Left kidney (tissue), 8 donors: ENCODE measurements at places on chromosomes 13 and 19.

DNA sequence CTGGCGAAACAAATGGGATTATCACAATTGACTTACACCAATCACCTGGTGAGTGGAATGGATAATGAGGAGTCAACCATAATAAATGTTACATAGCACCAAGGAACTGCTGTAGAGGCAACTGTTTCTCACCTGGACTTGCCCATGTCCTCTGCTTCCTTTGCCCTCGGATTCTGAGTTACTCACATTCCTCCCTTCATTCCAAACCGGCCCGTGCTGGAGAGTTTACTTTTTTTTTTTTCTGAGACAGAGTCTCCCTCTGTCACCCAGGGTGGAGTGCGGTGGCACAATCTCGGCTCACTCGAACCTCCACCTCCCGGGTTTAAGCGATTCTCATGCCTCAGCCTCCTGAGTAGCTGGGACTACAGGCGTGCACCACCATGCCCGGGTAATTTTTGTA, 41.5 kb upstream of the TSC22D1 start:
- no peak for DNase-seq

- no peak for DNase-seq
Measured at GRCh38 chr13:59545007-59545406, 618.7 kb downstream of the DIAPH3 start.

DNA sequence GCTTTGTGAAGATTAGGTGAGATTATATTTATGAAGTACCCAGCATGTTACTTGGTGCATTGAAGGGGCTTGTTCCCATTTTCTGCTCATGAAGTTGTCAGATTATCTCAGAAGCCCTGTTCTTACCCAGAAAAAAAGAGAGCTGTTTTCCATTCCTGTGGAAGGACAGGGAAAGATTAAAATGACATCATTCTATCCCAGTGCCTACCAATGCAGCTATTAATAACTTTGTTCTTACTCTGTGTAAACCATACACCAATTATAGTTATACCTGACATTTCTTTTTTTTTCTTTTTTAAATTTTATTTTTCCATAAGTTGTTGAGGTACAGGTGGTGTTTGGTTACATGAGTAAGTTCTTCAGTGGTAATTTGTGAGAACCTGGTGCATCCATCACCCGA, 18.6 kb downstream of the ZNF507 start:
- no peak for DNase-seq

- peak; percentile 59 for DNase-seq
Measured at GRCh38 chr19:42529248-42529764, 1.0 kb upstream of the CEACAM1 start.

GRCh38 chr13:113937527-113938180, 36.2 kb downstream of the C13orf46 start:
- DNase-seq = no peak

DNA sequence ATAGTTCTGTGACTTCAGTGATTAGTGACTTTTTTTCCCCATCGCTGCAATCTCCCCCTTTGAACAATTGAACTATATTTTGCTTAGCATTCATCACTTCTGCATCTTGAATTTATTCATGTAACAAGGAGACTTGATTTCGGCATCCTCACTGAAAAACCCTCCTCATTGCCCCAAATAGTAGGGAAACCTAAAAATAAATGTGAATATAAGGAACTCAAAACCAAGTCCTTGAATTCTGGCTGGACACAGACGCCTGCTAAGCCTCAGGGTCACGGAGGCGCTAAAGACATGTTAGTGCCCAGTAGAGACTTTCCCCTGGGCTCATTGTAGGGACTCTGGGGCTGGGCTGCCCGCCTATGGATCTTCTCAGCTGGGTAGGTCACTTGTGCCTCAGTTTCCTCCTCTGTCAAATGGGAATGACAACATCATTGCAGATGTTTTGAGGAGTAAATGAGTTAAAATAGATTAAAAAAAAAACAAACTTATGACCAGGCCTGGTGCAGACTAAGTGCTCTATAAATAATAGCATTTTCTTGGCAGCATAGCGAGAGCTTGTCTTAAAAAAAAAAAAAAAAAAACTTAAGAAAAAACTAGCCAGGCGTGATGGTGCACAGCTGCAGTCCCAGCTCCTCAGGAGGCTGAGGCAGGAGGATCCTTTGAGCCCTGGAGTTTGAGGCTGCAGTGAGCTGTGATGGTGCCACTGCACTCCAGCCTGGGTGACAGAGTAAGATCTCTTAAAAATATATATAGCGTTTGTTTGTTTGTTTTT, 1.8 kb upstream of the ADGRE5 start:
- DNase-seq = no peak

GRCh38 chr13:21637296-21637695, 33.3 kb upstream of the MICU2 start:
- DNase-seq = no peak

DNA sequence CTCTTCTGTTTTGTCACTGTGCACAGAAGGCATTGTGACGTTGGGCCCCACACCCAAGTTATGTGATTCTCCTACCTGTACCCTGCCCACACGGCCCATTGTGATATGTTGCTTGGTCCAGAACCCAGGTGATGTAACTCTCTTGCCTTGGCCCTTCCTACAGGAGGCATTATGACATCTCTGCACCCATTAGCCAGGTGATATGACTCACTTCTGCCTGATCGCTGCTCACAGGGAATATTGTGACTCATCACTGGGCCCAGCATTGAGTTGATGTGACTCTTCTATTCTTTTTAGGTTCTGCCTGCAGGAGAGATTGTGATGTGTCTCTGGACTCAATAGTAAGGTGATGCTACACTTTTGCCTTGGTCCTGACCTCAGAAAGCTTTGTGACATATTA, 65.4 kb upstream of the ZNF91 start:
- DNase-seq = no peak

- no peak for DNase-seq
Measured at GRCh38 chr13:51794964-51795363, 9.0 kb downstream of the DHRS12 start.

GRCh38 chr13:74979703-74980102, 502.3 kb downstream of the TBC1D4 start:
- DNase-seq = no peak

DNA sequence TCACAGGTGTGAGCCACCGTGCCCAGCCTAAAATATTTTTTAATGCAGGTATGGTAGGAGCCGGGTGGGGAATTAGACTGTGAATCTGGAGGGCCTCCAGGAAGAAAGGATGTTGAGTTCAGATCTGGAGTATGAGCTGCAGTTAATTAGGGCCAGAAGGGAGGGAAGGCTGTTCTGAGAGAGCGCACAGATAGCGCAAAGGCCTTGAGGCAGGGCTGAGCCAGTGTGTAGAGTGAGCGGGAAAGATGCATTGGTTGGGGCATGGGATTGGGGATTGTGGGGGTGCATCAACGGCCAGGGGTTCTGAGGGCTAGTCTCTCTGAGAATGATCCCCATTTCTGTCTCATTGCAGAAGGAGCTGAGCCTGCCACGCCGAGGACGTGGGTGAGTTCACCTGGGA, 9.7 kb downstream of the MAST3 start:
- DNase-seq = no peak

GRCh38 chr19:19341026-19341425, 20.4 kb downstream of the MAU2 start:
- no peak for DNase-seq

GRCh38 chr13:28273919-28274318, 135.6 kb downstream of the PAN3 start:
- DNase-seq = no peak

GRCh38 chr13:26262156-26262555, 8.2 kb downstream of the CDK8 start:
- DNase-seq = no peak

DNA sequence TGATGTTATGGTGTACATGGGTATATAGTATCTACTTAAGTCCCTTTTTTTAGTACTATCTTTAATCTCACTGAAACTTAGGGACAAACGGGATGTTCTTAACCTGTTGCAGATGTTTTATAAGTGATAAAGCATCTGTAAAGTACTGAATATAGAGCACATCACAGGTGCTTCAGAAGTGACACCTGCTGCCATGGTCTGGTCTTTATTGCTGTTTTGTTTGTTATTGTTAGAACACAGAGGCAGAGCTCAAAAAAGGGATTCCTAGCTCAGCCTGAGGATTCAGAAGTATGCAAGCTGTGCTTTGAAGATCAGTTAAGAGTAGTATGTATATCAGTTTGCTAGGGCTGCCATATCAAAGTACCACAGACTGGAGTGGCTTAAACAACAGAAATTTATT, 219.5 kb downstream of the DCT start:
- no peak for DNase-seq

DNA sequence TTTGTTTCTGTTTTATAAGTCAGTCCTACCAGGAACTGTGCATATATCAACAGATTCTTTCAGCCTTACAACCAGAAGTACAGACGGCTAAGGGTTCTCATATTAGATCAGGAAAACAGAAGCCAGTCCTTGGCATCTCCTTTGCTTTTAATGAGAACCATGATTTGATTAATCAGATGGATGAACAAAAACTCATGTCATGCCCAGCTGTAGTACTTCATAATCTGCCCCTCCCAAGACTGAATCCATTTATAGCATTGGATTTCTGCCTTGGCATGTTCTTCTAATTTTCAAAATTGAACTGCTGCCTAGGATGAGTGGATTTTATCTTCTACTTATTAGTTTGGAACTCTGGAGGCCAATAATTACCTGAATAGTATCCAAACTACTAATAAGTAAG, 617.2 kb downstream of the SLITRK5 start:
- DNase-seq = no peak

DNA sequence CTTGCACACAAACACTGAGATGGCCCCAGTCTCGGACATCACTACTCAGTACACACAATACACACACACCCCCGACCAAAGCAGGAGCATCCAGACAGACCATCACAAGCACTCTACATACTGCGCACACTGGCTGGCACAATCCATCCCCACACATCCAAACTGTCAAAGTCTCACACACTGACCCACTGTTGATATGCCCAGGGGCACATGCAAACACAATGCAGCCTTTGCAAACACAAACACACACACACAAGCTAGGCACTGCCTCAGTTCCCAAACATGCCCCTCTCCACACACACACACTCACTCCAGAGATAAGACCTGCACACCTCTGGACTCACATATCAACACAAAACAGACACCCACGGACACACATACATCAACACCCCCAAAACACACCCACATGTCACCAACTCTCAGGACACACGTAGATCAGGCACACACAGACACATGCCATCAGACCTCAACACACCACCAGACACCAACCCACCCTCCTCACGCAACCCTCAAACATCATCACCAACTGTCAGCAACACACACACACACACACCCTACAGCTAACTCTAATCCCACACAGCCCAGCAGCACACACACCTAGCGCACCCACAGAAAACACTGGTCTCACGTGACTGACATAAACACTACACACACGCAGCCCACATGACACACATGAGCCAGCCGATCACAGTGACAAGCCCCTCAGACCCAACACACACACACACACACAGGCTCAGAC, 1.9 kb downstream of the BBC3 start:
- DNase-seq = no peak

DNA sequence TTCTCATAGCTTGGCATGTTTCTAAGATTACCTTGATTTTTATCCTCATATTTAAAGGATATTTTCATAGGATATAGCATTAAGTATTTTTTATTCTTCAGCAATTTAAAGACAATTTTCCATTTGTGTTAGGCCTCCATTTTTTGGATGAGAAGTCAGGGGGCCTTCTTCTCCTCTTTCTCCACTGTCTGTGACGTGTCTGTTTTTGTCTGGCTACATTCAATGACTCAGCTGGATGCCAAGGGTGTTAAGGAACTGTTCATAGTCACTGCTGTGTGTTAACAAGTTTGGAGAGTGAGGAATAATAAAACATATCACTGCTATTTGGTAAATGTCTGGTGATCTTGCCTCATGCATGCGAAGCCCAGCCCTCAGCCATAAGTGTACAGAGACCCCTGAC, 36.4 kb downstream of the ZNF582 start:
- no peak for DNase-seq

DNA sequence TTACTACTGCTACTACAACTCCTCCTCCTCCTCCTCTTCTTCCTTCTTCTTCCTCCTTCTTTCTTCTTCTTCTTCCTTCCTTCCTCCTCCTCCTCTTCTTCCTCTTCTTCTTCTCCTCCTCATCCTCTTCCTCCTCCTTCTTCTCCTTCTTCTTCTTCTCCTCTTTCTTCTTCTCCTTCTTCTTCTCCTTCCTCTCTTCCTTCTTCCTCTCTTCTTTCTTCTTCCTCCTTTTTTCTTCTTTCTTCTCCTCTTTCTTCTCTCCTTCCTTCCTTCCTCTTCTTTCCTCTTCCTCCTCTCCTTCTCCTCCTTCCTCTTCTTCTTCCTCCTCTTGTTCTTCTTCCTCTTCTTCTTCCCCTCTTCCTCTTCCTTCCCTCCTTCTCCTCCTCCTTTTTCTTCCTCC, 94.7 kb upstream of the MYO16 start:
- DNase-seq = no peak

DNA sequence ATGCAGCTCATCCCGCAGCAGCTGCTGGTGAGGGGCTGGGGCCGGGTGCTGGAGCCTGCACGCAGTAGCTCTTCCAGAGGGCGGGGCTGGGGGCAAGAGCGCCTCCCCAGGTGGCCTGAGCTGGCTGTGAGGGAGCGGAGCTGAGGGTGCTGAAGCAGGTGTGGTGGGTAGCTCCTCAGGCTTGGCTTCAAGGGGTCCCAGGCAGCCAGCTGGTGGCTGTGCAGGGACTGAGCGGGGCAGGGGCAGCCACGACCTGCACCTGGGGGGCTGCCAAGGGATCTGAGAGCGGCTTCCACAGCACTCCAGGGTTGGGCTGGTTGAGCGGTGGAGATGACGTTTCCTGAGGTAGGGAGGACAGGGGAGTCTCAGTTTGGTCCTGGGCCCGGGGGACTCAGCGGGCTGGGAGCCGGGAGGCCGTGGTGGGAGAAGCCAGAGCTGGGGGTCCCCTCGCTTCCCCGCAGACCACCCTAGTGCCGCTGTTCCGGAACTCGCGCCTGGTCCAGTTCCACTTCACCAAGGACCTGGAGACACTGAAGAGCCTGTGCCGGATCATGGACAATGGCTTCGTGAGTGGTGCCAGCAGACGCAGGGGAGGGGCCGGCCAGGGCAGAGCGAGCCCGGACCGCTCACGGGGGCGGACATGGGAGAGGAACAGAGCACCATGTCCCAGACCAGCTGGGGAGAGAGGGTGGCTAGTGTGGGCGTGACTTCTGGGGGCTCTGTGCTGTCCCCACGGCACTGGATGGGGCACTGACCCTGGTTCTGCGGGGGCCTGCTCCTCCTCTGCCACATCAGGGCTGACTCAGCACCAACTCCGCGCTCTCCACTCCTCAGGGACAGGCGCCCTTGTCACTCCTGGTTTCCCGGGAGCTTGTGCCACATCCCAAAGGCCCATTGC, 7.4 kb downstream of the PTOV1 start:
- DNase-seq = no peak

- no peak for DNase-seq
Measured at GRCh38 chr19:17652627-17653026, 35.5 kb downstream of the UNC13A start.

GRCh38 chr19:53004242-53004641, 9.5 kb upstream of the ERVV-1 start:
- peak; percentile 19 for DNase-seq

- DNase-seq = no peak
Measured at GRCh38 chr13:48949566-48950500, 25.9 kb upstream of the FNDC3A start.

DNA sequence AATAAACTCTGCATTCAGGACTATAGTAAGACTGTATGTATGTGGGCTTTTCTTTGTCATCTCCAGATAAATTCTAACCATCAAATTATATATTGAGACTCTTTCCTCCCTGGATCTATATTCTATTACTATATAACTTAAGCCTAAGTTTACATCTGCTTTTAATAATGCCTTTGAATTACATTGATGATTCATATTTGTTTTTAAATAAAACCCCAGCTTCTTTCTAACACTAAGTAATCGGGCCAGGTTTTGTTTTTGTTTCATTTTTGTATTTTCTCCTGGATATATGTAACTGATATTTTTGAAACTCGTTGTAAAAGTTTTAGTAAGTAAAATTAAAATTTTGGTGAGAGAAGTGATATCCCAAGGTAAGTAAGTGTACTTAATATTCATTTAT, 1599.1 kb downstream of the PCDH9 start:
- no peak for DNase-seq
